ENCODE measurements at places on chromosomes 13 and 19.

DNA sequence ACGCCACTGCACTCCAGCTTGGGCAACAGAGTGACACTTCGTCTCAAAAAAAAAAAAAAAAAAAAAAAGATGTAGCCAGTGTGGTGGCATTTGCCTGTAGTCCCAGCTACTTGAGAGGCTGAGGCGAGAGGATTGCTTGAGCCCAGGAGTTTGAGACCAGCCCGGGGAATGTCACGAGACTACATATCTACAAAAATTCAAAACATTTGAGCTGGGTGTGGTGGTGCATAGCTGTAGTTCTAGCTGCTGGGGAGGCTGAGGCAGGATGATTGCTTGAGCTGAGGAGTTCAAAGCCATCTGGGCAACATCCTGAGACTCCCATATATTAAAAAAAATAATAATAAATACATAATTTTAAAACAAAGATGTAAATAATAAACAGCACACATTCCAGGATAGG, 46.6 kb downstream of the SMARCA4 start:
- no peak for DNase-seq

DNA sequence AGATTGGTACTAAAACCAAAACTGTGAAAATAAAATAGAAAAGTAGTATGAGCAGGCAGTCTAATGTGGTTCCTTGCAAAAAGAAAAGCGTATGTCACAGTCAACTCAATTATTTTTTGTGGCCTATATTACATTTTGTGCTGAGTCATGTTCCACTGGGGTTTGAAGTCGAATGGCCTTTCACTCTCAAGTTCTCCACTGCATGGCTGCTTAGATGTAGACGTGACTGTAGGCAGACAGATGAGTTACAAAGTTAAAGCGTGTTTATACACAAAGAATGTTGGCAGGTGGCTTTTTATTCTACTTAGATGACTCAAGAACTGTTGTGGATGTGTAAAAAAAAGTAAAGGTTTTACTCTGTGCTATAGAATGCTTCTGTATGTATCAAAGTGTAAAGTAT, 133.9 kb downstream of the SLITRK6 start:
- DNase-seq = peak; percentile 87

DNA sequence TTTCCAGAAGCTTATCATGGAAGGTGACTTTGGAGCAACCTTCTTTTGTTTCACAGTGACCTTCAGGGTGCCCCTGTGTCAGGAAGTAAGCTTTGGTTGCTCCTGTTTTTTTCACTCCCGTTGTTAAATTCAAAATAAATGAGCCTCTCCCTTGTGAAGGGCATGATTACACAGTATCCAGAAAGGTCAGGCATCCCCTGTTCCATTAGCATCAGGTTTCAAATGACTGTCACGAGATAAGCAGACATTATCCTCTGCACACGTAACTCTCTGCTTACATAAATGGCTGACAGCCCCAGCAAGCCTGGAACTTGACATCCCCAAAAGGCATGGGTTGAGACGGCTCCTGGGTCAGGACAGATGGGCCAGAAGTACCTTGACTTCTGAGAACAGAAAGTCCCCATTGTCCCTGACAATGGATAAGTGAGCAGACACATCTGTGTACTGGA, 52.0 kb downstream of the RAB20 start:
- peak; percentile 54 for DNase-seq

DNA sequence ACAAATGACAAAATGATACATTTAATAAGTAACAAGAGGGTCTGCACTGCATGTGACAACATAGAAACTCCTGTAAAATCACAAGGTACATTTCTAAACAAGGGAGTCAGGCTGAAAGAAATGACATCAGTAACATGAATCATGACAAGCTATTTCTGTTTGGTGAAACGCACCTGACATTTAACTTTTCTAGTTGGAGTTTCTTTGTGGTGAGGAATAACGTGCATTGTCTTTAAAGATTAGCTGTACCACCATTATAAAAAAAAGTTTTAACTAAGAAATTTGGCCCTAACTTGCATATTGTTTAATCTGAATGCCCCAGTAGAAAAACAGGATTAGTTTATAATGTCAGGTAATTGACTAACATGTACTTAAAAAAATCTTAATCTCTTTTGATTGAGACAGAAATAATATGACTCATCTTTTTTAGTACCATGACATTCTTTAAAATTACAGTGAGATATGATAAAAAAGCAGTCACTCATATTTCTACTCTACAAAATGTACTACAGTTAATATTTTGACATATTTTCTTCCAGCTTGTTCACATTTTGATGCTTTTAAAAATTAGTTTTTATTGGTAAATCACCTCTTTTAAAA, 418.2 kb downstream of the KLF12 start:
- DNase-seq = no peak

DNA sequence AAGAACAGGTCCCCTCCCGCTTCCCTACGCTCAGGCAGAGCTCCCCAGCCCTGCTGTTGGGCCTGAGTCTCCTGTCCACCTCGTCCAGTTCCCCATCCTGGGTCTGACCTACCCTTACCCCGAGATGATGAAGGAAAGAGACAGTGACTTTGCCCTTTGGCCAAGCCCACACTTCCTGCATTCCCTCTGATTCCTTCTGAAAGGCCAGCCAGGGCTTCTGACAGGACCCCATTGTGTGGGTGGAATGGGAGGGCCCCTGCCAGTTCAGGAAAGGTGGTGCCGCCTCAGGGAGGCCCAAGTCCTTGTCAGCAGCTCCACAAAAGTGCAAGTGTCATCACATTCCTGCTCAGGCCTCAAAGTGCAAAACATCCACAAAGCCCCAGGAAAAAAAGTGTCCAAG, 177.8 kb downstream of the PAN3 start:
- no peak for DNase-seq

DNA sequence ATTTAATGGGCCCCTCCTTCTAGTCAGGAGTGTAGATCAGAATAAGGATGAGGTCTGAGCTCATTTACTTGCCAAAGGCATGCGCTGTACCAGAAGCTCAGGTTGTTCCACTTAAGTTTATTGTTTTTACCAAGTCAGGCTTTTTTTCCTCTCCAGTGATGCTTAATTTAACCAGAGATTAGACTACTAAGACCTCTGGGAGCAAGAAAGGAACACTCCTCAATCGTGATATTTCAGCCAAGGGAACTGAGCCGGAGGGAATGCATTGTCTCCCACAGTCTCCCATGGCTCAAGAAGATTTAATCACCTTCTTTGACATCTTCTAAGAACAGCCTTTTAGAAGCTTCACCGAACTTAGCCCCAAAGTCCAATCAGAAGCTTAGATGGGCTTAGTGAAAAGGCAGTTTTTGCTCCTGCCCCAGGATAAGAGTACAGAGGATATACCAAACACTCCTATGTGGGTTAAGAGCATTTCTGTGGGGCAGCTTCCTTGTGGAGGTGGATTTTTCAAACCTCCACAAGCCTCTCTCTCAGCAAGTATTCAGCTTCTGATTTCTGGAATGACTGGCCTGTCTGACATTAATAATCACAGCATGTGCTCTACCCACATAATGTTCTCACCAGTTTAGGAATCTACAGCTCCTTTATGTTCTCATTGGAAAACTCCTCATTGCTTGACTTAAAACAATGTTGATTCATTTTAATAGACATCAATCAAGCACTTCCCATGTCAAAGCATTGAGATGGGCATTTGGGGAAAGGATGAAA, 322.7 kb downstream of the SUCLA2 start:
- no peak for DNase-seq

DNA sequence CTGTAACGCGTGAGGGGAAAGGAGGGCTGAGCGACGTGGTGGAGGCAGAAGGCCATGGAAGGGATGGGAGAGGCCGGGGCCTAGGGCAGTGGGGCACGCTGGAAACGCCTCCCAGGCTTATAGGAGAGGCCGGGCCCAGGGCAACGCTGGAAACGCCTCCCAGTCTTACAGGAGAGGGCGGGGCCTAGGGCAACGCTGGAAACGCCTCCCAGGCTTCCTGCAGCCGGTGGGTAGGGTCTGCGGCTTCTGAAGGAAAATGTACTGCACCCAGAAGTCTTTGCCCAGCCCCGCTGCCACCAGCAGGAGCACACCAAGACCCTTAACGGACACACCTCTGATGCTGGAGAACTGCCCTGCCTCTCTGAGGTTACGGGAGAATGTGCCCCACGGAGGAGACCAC, 9.1 kb downstream of the CACTIN start:
- DNase-seq = no peak

DNA sequence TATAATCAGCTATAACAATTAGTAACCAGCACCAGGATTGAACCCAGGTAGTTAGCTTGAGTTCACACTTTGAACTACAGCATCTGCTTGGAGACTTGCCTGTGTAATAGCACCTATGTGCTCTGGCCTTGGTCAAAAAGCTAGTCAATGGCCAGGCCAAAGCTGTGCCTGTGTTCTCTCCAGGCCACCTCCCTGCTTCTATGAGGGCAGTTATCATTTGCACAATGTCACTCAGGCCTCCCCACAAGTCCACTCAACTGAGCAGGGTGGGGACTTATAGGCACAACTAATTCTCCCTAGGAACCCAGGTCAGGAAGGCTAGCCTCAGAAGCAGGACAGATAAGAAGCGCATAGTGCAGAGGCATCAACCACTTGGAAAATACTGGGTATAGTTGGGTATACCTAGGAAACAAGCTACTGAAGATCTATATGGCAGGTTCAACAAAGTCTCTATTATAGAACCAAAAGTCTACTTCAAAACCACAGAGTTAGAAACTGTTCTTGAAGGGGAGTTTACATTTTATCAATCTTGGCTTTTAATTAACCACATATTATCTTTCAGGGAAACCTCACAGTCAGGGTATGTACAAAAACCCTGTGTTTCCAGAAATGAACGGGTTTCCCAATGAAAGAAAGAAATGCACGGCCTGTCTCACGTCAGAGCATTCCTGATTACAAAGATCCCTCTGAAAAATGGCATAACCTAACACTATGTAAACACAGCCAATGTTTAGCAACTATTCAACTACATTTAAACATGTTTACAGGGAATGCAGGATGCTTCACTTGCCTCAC, 140.9 kb downstream of the ABCC4 start:
- DNase-seq = no peak

DNA sequence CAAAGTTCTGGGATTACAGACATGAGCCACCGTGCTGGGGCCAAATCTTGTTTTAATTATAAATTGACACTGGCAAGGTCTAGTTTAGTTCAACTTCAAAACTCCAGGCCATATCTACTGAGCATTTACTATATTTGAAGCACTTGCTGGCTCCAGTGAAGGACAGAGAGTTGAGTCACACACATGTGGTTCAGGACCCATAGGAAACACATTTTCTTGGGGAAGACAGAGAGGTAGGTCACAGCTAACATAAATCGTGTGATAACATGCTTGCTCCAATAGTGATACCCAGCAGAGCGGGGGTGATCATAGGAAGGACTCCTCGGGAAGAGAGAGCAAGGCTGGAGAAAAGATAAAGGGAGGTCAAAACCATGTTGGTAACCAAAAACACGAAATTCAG, 170.6 kb upstream of the TSC22D1 start:
- no peak for DNase-seq

DNA sequence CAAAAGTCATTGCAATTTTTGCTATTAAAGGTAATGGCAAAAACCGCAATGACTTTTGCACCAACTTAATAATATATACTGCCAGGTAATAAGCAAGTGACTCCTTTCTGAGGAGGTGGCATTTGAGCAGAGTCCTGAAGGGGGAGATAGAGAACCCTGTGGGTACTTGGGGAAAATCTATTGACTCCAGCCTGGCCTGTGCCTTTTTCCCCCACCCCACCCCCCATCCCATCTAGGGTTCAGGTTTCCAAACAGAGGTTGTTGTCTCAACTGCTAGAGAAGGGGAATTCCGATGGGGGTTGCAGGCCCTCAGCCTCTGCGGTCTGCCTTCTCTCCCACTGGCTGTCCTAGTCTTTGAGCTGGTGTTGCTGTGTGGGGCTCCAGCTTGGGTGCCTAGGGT, 11.5 kb downstream of the S1PR2 start:
- DNase-seq = no peak

DNA sequence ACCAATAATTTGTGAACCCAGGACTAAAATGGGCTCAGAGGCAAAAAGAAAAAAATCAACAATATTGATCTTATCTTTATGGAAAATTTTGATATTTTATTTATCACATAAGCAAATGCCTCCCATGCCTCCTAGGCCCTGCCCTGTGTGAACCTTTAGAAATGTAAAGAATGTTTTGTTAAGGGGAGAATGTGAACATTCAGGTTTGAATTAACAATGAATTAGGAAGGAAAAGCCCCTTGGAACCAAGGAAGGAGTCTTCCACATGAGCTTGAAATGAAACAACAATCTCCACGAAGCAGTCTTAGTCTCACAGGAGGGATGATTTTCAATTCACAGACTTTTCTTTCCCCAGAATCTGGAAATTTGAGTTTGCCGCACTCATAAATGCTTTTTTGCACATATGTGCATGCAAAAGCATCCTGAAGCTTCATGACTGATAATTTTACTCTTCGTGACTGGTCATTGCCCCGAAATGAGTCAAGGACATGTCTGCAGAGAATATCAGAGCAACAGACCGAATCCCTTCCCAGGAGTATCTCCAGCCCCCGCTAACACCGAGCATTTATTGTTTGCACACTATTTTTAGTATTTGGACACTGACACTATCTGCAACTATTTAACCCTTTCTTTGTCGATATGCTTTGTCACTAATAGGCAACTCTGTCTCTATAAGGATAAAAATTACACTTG, 135.2 kb downstream of the DCT start:
- peak; percentile 27 for DNase-seq

DNA sequence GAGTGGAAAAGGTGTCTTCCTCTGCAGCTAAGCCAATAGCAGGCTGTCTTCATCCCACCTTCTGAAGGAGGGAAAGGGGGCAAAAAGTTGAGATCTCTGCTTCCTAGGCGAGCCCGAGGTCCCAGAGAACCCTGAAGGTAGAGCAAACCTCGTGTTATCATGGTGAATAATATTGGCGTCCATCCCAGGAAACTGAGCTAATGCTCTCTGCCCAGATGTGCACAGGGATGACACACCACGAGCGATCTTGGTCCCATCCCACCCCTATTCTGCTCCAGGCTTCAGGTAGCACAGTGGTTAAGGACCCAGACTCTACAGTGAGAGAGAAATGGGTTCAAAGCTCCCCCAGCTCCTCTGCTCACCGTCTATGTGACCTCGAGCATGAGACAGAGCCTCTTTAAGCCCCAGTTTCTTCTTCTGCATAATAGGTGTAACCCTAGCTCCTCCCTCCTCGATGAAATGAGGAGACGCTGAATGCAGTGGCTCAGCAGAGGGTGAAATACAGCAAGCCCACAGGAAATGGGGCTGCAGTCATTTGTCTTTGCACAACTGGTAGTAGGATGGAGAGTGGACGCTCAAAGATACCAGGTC, 9.9 kb upstream of the CEACAM20 start:
- no peak for DNase-seq

GRCh38 chr19:53545271-53546065, 7.5 kb downstream of the ZNF331 start:
- DNase-seq = peak; percentile 44

DNA sequence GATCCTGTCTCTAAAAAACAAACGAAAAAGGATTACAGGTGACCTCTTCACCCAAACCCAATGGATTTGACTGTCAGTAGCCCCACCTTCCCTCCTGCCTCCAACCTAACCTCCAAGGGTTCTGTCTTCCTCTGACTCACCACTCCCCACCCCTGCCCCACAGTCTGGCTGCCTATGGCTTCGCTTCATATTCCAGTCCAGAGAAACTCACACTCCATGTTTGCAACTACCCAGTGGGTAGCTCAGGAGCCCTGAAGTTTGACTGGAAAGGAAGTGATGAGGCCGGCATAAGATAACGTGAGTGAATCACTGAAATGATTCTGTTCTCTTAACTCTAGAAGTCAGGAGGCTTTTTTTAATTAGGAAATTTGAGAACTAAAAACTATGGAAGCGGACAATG, 303.9 kb downstream of the FOXO1 start:
- DNase-seq = no peak

- peak; percentile 0 for DNase-seq
These were observed 384 bp downstream of the TRAPPC2B start for GRCh38 chr19:57363688-57364181.
